ENCODE measurements at places on chromosomes 4 and X. TPM values are rescaled to one million over a fixed set of nuclear protein-coding genes. Genes with fewer than 3 reads are reported as not detected.

DNA sequence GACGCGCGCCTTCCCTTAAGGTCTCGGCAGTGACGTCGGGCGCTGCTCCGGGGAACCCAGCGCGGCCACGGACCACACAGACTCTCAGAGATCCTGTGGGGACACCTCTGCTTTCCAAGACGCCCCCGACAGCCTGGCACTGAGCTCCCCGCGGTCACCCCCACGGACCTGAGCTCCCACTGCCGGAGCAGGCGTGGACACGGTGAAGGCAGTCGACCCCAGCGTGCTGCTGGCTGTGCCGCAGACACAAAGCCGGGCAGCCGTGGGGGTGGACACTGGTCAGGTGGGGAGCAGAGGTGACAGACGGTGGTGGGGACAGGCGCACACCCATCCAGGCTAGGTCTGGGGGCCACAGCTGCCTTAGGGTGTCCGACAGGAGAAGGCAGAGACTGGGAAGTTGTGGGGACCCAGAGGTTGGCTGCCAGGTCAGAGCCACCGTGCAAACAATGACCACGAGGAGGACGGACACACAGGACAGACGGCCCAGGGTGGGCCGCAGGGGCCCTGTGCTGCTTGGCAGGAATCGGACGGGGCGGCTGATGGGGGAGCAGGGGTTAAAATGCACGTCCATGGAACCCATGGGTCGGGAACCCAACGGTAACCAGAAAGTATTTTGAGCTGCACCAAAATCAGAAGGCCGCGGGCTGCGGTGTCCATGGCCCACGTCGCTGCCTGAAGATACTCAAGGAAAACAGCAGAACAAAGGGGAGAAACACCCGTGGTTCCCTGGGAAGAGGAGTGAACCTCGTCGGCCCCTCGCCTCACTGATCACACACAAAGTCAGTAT lies 16.6 kb upstream of the GTPBP6 start:
- DNase-seq = no peak

DNA sequence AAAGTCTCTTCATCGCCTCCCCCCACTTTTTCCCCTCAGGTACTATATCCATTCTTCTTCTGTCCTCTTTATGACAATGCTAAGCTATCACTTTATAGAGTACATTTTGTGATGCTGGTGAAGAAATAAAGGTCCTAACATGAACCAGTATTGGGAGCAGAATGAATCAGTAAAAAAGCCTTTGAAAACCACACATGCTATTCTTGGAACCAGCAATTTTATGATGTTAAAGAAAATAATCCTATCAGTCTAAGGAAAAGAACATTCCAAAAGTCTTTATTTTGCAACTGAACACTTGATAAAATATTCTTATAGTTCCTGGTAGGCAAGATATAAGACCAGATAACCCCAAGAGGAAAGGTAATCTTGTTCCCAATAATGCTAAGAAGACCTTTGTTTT lies 107.8 kb upstream of the MCF2 start:
- DNase-seq = no peak

GRCh38 chrX:54116391-54116790 lies 66.7 kb downstream of the FAM120C start:
- no peak for DNase-seq

The GC gene
- total RNA-seq = not detected

DNA sequence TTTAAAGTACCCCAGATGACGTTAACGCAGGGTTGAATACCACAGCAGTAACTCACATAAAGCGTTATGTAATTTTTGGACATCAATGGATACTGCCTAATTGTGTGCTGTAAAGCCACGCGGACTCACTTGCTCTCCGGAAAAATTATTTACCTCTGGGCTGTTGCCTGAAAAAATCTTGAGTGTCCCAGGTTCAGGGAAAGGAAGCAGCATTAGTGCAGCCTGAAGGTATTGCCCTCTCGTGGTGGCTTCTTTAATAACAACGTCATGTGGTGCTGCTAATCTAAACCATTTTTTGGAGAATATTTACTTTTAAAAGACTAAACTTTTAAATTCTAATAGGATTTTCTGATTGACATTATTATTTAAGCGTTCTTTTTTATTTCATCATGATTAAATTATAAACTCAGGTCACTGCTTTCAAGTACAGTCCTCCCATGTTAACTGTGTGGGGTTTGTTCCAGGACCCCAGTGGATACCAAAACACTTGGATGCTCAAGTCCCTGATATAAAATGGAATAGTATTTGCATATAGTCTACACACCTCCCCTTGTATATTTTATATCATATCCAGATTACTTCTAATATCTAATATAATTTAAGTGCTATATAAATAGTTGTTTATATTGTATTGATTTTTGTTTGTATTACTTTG lies 384.8 kb downstream of the FAM133A start:
- peak; percentile 0 for DNase-seq

The ARSJ gene
- total RNA-seq = 13.9 TPM

DNA sequence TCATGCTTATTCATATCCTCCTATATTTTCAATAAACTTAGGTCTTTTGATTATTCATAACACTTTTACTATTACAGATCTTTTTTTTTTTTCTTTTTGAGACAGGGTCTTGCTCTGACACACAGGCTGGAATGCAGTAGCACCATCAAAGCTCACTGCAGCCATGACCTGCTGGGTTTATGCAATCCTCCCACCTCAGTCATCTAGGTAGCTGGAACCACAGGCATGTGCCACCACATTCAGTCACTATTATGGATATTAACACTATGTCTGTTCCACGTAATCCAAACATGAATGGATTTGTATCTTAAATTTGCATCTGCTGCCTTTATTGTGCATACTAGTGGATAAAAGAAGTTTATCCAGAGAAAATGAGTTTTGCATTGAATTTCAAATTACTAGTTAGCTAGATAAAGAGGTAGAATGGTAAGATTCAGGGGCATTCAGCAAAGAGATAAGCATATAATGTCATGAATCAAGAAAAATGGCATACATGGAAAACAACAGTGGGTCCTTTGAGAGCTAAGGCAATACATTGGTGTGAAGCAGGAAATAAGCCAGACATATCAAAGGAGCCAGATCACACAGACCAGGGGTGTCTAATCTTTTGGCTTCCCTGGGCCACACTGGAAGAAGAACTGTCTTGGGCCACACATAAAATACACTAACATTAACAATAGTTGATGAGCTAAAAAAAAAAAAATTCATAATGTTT lies 13.9 kb downstream of the ANAPC10 start:
- DNase-seq = no peak

DNA sequence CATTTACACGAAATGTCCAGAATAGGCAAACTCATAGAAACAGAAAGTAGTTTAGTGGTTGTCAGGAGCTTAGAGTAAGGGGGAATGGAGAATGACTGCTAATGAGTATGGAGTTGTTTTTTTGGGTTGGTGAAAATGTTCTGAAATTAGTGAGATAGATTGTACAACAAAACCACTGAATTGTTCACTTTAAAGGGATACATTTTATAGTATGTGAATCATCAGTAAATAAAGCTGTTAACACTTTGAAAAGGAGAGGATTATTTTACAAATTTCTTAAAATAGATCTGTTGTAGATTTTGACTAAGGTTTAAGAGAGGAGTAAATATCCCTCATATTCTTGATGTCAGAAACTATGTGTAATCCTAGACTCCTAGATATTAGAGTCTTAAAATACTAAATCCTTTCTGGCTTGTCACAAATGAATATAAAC lies 82.7 kb downstream of the RAPGEF2 start:
- DNase-seq = no peak

- DNase-seq = no peak
Observed at GRCh38 chrX:101359966-101360365, 11.4 kb upstream of the TIMM8A start.

All from lung microvascular endothelial cell (primary cell).